ENCODE measurements at places on chromosomes 4 and X.

DNA sequence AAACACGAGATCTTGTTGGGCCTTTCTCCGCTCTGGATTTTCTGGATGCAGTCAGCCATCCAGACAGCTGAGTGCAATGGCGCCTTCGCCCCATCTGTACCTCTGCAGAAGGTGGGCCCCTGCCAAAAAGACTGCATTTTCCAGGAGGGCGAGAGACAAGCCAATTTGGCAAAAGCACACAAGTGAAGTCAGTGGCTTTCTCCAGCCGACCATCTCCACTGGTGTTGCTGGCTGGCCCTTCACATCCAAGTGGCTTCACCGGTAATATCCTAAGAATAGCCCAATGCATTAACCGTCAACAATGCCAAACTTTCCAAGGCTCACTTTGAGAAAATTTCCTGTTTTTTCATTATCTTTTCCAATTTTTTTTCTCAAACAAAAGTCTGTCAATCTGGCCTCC lies 96.2 kb upstream of the MXRA5 start:
- DNase-seq: peak; percentile 54

GRCh38 chr4:178205826-178206225 lies 763.6 kb upstream of the AGA start:
- no peak for DNase-seq

DNA sequence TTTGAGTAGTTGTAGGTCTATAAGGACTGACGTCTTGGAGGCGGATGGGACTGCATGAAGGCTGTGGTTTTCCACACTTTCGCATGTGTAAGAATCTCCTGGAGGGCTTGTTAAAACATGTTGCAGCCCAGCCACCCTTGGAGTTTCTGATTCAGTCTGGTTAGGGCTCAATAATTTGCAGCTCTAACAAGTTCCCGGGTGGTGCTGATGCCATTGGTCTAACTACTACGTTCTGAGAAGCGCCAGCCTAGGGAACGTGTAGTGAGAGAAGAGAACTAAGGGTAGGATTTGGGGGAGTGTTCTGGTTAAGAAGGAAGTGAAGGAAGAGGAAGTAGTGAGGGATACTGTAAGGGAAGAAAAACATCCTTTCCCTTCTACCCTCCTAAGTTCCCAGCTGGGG lies 138.9 kb downstream of the LARP7 start:
- DNase-seq: no peak

- DNase-seq: no peak
These were observed 120.3 kb upstream of the KLHL4 start for GRCh38 chrX:87397103-87397886.

DNA sequence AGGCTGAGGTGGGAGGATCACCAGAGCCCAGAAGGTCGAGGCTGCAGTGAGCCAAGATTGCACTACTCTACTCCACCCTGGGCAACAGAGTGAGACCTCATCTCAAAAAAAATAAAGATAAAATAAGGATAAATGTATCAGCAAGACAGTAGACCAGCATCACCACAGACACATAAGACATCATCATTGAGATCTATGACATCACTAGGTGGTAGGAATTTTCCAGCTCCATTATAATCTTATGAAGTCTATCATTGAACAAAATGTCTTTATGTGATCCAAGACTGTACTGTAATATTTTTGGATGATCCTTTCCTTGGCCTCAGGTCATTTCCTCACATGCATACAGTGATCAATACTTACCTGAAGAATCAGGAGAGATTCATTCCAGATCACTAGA lies 8.3 kb upstream of the FAM200B start:
- DNase-seq: no peak

DNA sequence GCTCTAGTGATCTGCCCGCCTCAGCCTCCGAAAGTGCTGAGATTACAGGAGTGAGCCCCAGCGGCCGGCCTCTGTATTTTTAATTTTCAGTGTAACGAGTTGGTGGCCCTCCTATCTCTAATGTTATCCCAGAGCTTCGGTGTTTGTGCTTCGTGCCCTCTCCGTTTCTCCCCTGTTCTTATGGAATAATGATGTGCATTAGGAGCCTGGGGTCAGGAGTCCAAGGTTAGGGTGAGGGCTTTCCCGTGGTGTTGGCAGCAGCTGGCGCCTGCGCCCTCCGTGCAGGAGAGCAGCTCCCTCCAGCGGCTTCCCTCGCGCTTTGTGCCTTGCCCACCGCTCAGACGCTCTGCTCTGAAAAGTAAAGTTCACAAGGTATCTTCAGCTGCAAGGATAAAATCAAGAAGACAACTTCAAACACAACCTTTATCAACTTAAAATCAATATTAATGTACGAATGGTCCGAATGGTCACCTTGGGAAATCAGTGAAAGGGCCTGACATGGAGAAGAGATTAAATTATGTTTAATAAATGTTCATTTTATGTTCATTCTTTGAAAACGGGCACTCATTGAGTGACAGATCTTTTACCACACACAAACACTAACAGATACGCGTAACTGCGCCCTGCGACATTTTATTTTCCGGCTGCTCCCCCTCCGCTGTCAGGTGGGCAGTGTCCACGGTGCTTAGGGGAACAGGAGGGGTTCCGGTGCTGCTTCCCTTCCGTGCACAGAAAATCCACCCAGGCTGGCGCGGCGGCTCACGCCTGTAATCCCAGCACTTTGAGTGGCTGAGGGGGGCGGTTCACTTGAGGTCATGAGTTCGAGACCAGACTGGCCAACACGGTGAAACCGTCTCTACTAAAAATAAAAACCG lies 62.4 kb downstream of the TRAPPC11 start:
- DNase-seq: peak; percentile 54

DNA sequence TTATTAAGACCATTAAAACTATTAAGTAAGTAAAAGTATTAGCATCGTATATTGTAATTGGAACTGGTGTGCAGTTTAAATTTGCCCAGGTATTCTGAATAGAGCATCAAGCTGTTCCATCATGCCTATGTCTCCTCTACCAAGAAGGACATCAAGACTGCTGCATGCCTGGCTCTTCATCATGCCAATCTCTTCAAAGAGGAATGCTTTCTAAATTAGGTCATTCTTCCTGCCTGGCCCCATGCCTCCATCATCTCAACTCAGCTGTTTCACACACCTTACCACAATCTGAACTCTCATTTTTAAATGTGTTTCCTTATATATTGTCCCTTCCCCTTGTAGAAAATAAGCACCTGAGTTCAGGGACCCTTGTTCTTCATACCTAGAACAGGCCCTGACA lies 270.5 kb upstream of the PPARGC1A start:
- no peak for DNase-seq

DNA sequence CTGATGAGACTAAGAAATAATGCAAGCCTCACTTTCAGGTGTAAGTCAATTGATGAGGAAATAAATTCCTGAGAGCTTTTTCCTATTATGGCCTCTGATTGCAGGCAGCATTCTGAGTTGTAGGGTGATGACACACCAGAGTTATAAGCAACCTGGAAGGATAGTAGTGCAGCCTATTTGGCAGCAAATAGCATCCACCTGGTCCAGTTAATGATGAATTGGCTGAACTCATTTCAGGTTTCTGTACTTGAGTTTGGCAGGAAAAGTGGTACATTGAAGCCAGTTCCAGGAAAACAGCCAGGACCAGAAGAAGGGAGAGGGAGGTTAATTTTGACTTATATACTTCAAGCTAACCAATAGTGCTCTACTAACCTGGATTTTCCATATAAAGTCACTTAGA lies 316.8 kb downstream of the NAF1 start:
- peak; percentile 59 for DNase-seq

GRCh38 chrX:25536307-25536970 lies 520.7 kb upstream of the ARX start:
- no peak for DNase-seq

- DNase-seq: peak; percentile 50
These were observed 212.4 kb upstream of the TTC29 start for GRCh38 chr4:147157860-147158701.

DNA sequence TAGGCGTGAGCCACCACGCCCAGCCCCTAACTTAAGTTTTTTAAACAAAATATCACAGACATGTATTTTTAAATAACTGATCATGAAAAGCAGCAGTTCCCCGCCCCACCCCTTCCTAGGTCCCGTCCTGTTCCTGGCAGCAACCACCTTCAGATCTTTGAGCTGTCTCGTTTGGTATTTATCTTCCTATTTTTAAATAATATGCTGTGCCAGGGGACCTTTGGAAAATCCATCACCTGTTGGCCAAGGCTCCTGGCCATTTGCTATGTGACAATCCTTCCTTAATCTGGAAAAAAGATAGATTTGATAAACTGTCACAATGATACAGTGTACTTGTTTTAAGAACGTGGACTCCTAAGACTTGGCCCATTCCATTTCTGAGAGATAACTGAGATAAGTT lies 10.7 kb downstream of the GATB start:
- DNase-seq: no peak

GRCh38 chrX:119482481-119483480 lies 14.5 kb downstream of the SLC25A5 start:
- DNase-seq: peak; percentile 52

DNA sequence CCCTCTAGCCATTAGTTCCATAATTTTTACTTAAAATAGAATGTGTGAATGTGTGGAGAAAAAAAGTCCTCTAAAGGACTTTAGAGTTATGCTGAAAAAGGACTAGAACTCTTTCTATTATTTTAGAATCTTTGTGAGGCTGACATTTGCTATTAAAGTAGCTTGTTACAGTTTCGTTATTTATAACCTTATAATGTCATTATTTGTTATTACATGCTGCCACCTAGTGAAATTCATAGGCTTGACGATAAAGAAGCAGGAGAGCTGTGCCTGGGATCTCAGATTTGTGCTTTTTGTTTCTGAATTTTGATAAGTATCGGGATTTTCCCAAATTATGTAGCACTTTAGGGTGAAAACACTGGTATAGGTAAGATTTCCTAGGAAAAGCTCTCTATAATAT lies 38.5 kb upstream of the TAPT1 start:
- DNase-seq: no peak

GRCh38 chrX:50812995-50813842 lies 775 bp downstream of the SHROOM4 start:
- DNase-seq: peak; percentile 58

GRCh38 chr4:105461621-105462382 lies 12.1 kb downstream of the PPA2 start:
- no peak for DNase-seq

DNA sequence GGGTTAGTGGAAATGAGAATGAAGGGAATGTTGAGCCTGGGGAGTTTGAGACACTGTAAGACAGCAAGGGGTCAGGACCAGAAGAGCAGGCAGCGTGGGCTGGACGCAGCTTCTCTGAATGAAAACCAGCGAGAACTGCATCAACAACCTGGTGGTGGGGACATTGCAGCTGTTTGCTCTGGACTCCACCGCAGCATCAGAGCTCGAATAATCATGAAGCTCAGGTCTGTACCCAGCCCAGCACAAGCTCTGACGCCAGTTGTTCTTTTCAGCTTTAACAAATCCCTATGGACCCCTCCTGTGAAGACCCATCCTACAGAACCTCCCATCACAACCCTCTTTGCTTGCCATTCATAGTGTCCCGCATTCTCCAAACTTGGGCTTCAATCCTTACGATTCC lies 106.8 kb upstream of the PNPLA4 start:
- no peak for DNase-seq

DNA sequence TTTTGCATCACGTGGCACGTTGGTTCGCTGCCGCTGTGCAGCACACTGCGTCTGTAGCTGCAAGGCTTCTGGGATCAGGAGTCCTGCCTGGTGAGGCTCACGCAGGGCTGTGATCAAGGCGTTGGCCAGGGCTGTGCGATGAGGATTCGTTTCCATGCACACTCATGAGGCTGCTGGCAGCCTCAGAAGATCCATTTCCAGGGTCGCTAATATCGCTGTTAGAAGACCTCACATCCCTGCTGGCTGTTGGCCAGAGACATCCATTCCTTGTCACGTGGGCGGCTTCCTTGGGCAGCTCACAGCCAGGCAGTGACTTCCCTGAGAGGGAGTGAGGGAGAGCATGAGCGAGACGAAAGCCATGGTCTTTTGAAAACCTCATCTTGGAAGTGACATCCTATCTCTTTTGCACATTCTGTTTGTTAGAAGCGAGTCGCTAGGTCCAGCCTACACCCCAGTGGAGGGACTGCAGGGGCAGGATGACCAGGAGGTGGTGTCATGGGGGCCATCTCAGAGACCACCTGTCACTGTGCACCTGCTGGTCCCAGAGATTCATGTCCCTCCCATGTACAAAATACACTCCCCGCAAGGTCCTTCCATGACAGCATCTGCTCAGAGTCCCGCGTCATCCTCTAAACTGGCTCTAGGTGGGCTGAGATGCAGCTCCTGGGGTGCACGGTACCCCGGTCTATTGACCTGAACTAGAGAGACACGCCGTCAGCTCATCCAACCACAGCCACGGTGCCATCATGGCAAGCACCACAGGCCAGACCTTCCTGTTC lies 12.2 kb downstream of the RGS12 start:
- DNase-seq: peak; percentile 76

DNA sequence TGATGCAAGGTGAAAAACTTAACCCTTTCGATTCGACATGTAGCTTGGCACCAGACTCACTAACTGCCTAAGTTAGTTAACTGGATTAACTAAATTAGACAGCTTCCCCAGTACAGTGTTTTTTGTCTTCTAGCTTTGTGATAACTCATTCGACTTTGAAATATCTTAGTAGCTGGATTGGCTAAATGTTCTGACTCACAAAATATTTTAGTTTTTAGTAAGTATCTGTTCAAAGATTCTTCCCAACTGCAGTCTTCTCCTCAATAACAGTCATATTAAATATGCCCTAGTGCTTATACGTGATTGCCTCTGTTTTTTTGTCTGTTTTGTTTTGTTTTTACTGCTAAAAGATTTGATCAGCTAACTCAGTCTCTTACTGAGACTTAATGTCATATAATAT lies 102.9 kb downstream of the KCNIP4 start:
- no peak for DNase-seq

DNA sequence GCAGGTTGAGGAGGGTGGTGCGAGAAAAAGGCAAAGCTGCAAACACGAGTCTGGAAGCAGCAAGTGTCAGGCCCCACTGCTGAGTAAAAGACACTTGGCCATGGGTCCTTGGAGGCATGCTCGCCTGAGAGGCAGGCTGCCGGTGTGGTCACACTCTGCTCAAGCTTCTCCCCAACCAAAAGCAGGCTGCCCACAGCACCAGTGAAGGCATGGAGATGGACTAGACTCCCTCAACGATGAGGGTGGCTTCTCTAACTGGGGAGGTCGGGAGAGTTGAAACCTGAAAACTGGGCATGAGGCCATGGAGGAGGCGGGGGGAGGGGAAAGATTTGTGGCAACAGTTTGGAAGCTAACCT lies 86.5 kb downstream of the ATG4A start:
- DNase-seq: no peak

DNA sequence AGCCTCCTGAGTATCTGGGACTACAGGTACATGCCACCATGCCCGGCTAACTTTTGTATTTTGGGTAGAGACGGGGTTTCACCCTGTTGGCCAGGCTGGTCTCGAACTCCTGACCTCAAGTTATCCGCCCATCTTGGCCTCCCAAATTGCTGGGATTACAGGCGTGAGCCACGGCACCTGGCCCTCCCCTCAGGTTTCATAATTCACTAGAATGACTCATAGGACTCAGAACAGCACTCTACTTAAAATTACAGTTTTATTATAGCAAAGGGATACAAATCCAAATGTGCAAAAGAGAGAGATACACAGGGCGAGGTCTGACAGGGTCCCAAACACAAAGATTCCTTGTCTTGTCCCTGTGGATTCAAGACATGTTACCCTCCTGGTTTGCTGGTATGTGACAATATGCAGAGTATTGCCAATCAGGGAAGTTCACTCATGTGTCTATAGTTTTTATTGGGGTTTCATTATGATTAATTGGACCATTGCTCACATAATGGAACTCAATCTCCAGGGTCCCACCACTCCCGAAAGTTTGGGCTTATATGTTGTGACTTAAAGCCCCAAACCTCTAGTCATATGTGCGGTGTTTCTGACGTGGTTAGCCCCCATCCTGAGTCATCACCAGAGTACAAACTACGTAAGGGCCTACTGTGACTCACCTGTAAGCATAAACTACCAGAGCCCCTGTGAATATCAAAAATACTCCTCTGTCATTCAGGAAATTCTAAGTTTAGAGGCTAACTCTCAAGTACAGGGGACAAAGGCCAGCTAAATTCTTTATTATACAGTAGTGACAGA lies 5.2 kb downstream of the YIPF6 start:
- no peak for DNase-seq
